SHP77 (cell line): ENCODE measurements at places on chromosomes 6 and 20.

DNA sequence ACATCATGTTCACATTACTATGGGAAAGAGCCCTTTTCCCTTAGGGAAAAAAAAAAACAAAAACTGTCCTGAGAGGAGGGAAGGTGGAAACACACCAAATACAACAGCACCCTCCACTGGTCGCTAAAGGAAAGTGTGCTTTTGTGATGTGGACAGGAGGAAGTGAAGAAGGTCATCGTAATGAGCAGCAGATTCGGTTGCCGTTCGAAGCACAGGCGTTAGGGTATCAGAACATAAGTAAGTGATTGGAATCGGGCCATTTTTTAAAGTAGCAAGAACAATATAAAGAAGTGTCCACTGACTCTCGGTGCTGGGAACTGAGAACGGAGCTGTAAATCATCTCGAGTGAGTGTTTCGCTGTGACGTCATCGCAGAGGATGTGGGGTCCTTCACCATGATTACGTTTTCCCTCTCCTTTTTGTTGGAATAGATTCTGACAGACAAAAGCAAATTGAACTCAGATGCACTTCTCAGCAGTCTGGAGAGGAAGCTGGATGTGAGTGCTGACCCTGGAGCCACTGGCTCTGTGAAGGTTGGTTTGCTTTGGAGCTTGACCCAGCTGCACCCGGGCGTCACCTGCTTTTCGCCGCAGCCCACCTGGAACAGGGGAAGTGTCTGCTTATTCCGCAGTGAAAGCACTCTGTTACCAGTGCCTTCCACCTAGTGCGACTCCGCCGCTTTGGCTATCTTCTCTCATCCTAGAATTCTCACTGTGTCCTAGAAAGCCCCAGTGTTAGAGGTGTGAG is 203.6 kb upstream of the GMDS start:
- peak; percentile 95 for DNase-seq

DNA sequence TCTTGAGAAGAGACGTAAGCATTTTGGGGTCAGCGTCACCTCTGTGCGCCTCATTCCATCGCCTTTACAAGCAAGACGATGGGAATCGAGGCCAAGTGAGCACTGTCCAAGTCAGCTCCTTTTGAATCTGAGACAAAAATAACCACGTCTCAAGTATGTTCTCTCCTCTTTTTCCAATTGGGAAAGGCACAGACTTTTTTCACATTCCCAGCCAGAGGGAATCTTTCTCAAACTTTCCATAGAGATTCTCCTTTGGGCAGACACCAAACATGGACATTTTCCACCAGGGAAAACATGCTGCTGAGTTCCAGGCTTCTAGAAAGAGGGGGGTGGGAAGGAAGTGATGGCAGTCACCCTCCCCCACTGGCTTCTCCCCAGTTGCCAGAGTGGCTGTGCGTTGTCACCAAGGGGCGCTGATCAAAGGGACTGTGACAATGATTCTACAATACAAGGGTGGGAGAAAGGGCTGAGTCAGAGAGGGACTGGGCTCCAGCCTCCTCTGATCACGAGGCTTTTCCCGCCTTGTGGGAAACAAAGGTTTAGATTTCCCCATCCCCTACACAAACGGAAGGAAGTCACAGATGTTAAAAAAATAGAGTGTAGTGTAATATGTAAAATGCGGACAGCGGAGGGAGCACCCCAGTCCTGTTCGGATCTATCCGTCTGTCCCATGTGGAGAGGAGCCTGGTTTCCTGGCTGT is 281.9 kb upstream of the RNF24 start:
- no peak for DNase-seq

DNA sequence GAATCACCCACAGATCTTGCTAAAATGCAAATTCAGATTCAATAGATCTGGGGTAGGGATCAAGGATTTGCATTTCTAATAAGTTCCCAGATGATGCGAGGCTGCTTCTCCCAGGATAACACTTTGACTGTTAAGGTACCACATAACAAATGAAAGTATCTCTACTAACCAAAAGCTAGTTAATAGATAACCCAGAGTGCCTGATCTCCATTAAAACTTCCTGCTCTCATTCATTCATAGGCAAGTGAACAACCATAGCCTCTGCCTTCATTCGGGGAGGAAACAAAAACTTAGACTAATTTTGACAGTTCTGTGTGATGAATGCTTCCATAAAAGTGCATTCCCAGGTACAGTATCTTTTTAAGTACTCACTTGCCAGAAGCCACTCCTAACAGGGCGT is 265.6 kb upstream of the BTBD3 start:
- DNase-seq = no peak

- no peak for DNase-seq
These were observed 20.2 kb upstream of the TTK start for GRCh38 chr6:79984261-79984660.

DNA sequence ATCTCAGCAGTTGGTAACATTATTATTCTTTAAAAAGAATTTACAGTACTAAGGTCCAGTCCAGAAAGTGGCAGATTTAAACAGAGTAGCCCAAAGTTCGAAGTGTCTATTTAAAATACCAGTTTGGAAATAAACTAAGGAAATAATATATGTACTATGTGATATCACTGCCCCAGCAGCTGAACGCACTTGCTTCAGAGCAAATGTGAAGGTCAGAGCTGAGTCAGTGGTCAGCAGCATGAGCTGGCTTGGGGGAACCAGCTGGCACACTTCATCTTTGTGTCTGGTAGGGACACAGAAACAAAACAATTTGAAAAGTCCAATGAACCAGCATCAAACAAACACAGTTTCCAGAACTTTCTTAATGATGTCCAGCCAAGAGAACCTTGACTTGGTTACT is 15.4 kb downstream of the TMEM14B start:
- DNase-seq = no peak

DNA sequence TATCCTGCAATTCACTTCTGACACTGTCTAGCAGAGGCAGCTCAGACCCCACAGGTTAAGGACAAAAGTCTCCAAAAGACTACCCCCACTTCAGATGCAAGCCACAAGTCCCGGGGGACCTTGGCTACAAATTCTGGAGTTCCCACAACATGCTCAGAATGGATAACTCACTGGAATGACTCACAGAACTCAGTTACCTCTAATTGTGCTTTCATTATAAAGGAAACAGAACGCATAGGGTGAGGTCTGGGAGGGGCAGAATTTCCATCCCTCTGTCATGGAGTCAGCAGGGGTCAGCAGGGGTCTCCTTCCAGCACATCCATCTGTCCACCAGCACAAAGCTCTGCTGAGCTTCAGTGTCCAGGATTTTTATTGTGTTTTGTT is 184.2 kb downstream of the CDH4 start:
- DNase-seq = no peak

DNA sequence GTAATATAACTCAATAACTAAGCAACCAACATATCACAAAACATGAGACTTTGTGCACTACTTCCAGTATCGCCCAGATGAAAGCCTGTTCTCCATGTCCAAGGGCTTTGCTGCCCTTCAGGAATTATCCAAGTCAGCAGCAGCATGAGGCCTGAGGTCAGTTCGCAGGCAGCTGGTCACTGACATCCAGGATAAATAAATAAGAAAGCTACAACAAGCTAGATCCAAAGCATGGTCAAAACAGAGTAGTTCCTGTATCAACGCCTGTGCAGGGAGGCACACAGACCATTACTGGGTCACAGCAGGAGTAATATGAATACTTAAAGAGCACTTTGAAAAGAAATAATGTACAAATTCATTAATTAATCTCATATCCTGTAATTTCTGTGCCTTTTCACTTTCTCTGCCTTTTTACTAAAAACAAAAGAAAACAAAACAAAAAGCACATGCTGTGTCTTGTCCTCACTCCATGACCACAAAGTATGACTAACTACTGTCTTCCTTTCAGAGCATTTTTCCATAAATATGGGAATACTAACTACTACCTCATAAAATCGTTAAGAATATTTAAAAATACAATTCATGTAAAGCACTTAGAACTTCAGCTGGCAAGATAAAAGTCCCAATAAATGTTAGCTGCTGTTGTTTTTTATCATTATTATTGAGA is 374.9 kb upstream of the IRAK1BP1 start:
- no peak for DNase-seq

DNA sequence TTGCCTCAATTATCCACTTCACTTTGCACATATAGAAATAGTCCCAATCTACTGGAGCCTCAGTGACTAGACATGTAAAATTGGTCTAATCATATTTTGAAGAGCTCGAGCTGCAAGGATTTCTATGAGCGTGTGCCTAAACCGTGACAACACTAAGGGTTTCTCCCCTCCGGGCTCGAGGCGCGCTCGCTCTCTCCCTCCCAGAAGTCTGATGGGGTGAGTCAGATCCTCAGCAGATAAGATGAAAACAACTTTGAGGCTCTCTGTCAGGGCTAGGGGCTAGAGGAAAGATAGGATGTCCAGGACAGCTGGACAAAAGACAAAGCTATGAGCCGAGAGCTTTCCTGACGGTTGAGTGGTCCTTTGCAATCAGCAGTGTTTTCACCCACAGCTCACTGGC is 16.8 kb downstream of the GNAS-AS1 start:
- DNase-seq = no peak

- DNase-seq = no peak
These were observed 152.3 kb downstream of the ZMYND8 start for GRCh38 chr20:47204008-47204849.

GRCh38 chr6:126983779-126984178 is 134.7 kb upstream of the RSPO3 start:
- DNase-seq = no peak

DNA sequence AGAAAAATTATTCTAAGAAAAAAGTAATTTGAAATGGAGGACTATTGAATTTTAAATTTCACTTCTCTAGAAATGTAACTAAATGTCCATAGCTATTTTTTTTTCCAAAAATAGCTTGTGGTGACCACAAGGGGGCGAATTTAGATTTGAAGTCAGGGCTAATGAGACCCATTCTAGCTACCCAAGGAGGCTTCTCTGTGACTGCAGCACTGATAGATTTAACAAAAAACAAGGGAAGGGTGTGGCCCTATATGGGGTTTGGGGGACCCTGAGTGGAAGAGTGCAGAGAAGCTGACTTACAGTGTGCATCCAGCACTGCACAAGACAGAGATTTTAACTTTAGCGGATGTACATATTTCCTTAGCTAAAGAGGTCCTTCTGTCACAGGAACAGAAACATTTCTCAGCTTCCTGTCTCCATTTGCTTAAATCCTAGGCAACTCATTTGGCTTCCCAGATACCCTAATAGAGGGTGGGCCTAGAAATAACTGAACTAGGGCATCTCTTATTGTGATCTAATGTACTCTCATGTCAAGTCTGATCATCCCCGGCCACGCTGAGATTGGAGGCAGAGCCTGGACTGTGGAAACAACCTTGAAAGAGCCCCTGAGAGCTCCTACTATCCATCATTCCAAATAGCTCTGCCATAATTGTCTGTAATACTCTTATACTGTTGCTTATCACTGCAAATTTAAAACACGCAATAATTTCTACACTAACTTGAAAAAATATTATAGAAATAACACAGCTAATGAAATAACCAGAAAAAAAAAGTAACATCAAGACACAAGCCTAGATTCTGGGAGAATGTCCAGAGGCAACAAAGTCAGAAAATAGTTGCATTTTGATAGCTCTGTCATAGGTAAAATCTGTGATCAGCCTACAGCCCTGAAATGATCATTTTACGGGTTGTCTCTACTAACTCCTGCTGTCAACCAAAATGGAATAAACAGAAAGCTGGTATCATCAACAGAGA is 93.6 kb downstream of the SNAP91 start:
- peak; percentile 46 for DNase-seq

GRCh38 chr20:31718952-31719643 is 3.6 kb downstream of the BCL2L1 start:
- no peak for DNase-seq

DNA sequence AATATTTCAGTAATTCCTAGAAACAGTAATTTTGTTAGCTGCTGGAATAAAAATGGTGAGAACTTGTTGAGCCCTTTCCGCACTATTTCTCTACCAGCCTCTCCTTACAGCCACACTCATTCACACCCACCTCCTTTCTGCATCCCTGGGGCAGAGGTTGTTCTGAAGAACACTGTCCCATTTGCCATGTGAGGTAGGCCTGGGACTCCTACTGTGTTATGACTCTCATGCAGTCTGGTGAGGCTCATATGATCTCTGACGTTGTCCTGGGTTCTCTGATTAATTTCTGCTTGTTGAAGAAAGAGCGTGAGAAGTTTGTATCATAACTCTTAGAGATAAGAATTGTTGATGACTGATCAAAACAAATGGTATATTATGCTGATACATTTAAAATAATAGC is 4.1 kb upstream of the KCNQ5 start:
- no peak for DNase-seq

- no peak for DNase-seq
These were observed 159.9 kb downstream of the MMS22L start for GRCh38 chr6:97123112-97123511.

DNA sequence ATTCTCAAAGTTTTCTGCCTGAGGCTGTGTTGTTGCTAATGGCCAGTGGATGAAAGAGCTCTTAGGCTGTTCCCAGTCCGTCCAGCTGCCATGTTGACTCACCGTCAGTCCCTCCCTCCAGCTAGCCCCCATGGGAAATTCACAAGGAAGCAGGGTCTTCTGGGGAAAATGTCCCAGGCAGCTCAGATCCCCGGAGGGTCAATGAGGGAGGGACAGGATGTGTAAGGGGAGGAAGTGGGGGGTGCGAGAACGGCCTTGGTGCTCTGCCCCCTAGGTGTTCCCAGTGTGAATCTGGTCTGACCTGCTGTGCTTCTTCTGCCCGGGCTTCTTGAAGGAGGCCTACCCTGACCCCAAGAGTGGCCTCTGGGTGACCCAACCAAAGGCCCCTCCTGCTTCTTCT is 65.9 kb downstream of the CEBPB start:
- DNase-seq = no peak

DNA sequence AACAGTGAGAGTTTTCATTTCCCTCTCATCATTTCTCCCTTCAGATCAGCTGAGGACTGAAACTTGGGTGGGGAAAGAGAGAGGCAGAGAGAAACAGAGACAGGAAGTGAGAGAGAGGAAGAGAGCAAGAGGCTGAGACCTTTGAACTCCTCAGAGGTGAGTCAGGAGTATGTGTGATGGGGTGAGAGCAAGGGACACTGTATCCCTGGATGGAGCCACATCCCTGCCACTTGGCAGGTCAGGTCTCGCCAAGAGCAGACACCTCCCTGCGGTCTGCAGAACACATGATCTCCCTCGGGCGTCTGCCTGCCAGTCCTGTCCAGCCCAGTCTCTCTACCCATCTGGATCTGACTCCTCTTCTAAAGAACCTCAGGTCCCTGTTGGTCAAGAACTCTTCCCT is 62.7 kb upstream of the SYNDIG1 start:
- DNase-seq = no peak
